ENCODE measurements at places on chromosomes 12 and 14.

- DNase-seq: no peak
Observed at GRCh38 chr12:2397356-2398045, 344.7 kb downstream of the CACNA1C start.

DNA sequence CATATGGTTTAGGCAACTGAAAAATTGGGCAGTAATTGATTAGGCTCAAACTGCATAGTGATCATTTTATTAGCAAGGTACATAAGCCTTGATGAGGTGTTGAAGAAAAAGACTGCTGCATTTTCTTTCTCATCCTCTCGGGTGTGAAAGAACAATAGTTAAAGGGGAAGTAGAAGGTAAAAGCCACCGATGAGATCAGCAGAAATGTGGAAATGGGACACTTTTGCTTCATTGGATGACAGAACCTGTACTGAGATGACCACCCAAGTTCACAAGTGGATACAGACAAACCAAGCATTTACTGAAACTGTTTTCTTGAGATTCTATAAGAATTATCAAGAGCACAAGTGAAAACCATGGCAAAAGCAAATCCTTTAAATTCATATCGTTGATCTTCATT, 184.0 kb downstream of the TMX1 start:
- no peak for DNase-seq

DNA sequence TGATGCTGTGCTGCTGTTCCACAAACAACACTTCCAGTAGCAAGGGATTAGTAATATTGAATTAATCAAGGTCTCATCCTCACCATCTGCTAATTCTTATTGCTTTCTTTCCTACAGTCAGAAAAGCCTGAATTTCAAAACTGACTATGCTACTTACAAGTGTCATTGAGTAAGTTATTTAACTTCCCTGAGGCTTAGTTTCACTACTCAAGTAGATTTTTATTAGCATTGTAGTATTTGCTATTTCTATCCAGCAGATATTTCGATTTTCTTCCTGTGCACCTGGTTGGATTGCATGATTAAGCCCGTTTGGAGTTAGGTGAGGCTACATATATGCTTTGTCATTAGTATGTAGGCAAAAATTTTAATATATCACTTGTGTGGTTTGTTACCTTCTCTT, 591.5 kb downstream of the TRHDE start:
- DNase-seq: no peak

- DNase-seq: no peak
Observed at GRCh38 chr14:50381823-50382287, 14.8 kb downstream of the CDKL1 start.

GRCh38 chr12:119308708-119309456, 25.6 kb upstream of the CCDC60 start:
- peak; percentile 91 for DNase-seq
